ENCODE measurements at places on chromosomes 3 and 15.

GRCh38 chr3:124467980-124468902, 262.0 kb upstream of the UMPS start:
- no peak for DNase-seq

- no peak for DNase-seq
These were observed 325.1 kb downstream of the SUCLG2 start for GRCh38 chr3:67329358-67329757.

GRCh38 chr15:100078511-100079220, 263.1 kb downstream of the ADAMTS17 start:
- DNase-seq: no peak

- no peak for DNase-seq
These were observed 32.8 kb downstream of the SEC62 start for GRCh38 chr3:169999433-169999832.

DNA sequence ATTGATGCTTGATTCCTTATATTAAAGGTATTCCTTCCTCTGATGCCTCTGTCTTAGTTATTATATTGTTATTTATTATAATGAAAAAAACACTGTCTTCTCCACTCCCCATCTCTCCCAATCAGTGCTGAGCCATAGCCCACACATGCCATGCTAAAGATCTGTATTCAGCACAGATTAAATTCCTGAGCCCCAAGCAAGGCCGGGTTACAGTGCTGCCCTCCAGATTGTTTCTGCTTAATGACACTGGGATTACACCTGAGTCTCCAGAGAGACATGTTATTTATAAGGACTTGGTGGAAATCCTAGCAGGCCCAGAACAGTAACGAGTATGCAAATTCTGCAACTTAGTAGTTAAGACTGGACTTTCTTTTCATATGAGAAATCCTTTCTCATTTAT, 305.9 kb upstream of the UMPS start:
- no peak for DNase-seq

DNA sequence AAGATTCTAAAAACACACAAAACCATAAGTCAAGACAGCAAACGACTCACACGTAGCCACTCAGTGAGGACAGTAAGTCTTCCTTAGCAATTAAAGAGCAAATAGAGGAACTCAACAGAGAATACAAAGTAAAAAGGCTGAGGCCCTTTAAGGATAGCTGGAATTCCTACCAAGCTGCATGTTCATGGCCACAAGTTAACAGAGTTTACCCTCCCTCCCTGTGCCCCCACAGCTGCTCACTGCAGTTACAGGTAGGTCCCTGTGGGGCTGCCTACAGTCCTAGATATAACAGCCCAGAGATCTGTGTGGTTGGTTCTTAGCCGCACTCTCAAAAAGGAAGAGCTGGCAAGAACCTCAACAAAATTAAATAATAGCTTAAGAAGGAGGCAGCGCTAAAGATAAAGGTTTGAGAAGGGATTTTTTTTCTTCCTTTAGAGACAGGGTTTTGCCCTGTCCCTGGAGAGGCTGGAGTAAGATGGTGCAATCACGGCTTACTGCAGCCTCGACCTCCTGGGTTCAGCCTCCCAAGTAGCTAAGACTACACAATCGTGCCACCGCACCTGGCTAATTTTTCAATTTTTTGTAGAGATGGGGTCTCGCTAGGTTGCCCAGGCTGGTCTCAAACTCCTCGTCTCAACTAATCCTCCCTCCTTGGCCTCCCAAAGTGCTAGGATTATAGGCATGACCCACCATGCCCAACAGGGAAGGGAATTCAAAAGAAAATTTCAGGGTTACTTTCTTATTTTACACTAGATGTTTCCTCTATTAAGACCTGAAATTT, 19.3 kb downstream of the SFMBT1 start:
- DNase-seq: no peak

GRCh38 chr3:70916375-70917055, 604.1 kb upstream of the MDFIC2 start:
- DNase-seq: no peak

DNA sequence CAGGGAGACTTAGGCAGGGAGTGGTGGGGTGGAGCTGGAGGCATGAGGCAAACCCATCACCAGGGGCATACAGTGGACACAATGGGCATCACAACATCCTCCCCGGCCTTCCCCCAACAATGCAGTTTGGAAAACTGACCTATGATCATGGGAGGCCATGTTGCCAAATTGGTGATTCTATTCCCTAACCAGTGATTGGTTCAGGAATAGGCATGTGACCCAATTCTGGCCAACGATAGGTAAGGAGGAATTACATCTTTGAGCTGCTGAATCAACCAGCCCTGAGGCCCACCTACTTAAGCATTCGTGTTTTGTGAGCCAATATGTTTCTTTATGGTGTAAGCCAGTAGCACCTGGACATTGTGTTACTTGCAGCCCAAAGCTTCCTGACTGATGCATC, 40.0 kb downstream of the LINGO1 start:
- no peak for DNase-seq

GRCh38 chr3:174193604-174194003, 665.5 kb upstream of the NAALADL2 start:
- DNase-seq: no peak
